A549 treated with CORT108297 at 1 μM for 4 hours (cell line): ENCODE measurements at places on chromosomes 1 and 21. TPM values are rescaled to one million over a fixed set of nuclear protein-coding genes. Genes with fewer than 3 reads are reported as not detected.

Gene PAQR7
- 3.7 to 5.3 TPM (median 4.7 TPM) in 5 replicates for total RNA-seq

Gene COL11A1
- 1.8 to 3.6 TPM (median 2.8 TPM) in 5 replicates for total RNA-seq

Gene CFHR4
- total RNA-seq = not detected in 5 replicates

Gene SEC16B
- total RNA-seq = 0.62 to 1.2 TPM (median 0.94 TPM) in 5 replicates

Gene SLAMF8
- 0.03 TPM in 1 of 5 replicates, not detected in the others for total RNA-seq

Gene ATP1A4
- total RNA-seq = not detected in 5 replicates
